Left kidney (tissue), 8 donors: ENCODE measurements at places on chromosomes 6 and 20.

DNA sequence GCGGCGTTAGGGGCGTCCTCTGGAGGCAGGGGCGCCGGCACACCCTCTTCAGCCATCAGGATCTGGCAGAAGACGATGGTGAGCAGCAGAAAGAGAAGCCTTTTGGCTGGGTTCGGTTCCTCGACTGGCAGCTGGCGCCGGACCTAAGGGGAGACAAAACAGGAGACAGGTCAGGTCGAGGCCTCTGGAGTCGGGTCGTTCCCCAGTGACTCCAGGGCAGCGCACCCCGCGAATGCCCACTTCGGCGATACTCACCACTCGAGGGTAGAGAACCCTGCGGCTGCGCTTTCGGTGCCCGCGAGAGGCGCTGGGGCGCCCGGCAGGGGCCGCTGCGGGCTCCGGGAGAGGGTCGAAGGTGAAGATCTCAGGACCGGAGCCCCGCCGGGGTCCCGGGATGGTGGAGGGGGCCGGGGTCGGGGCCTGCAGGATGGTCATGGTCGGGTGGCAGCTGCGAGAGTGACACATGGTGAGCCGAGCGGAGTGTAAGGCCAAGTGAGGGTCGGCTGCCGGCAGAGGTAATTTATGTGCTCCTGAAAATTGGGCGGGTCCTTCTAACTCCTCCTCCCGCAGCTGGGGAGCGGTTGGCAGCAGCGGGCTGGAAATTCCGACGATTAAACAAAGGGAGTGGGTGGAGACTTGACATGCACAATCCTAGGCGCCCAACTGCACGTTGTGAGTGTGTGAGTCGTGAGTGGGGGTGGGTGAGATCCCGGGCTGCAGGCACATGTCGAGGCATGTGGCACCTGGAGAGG, at the start of gene IER3:
Gene IER3, minus strand, starts transcription at position 494 of the 752 bp plus-strand sequence. Its CDS starts 29 bp downstream, at position 465.
- DNase-seq: peak; percentile 89

- DNase-seq: no peak
These were observed 272.6 kb upstream of the CITED2 start for GRCh38 chr6:139647016-139647415.

GRCh38 chr6:101086473-101086872, 205.3 kb upstream of the ASCC3 start:
- DNase-seq: no peak

DNA sequence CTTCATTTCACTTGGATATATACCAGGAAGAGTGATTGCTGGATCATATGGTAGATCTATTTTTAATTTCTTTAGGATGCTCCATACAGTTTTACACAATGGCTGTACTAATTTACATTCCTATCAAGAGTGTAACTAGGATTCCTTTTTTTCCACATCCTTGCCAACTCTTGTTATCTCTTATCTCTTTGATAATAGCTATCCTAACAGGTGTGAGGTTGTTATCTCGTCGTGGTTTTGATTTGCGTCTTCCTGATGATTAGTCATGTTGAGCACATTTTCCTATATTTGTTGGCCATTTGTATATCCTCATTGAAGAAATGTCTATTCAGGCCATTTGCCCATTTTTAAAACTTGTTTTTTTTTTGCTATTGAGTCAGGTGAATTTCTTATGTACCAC, 552.4 kb downstream of the RFPL4B start:
- DNase-seq: no peak

GRCh38 chr6:28356666-28357020, 6.9 kb downstream of the ZKSCAN3 start:
- no peak for DNase-seq

- DNase-seq: no peak
These were observed 3.6 kb downstream of the CLDN20 start for GRCh38 chr6:155267411-155267810.

GRCh38 chr6:167164261-167164660, 6.5 kb upstream of the GPR31 start:
- DNase-seq: no peak

DNA sequence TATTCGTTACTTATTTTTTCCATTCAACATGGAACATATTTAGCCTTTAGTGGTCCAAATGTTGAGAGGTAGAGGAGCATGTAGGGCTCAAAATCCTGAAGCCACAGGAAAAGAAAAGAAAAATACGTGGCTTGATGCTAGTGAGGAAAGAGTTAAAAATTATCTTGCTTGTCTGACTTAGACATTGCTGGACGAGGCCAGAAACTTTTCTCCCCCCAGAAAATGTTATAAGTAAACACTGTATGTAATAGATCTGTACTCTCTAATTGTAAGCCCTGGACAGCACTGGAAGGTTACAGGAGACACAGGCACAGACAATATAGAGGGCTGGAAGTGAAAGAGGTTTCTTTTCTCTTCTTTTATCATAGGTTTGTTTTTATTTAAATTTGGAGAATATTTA, 165.6 kb downstream of the ZFP64 start:
- no peak for DNase-seq

- DNase-seq: no peak
These were observed 221.2 kb downstream of the SLC24A3 start for GRCh38 chr20:19433371-19434350.

DNA sequence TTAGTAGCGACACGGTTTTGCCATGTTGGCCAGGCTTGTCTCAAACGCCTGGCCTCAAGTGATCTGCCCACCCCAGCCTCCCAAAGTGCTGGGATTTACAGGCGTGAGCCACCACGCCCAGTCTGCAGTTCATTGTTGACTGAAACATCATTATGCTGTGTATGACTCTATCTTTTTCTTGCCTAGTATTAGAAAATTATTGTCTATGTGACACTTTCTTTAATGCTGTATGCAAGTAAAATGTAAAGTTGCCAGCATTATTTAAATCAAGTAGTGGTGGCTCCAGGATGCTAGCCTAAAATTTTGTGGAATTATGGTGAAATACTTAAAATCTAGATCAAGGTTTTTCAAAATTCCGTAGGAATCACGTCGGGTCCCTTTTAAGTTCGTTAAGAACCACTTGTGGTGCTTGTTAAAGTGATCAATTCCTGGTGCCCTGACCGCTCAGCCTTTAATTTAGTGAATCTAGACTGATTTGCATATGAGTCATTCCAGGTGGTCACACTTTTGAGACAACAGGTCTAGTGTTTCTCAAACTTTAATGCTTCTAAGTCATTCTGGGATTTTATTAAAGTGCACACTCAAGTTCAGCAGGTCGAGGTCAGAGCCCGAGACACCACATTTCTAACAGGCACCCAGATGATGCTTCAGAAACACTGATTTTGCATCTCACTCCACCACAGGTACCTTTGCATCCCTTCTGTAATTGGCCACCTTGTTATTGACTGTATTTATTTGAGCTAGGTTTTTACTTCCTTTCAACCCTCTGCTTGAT, 132.6 kb upstream of the MTHFD1L start:
- no peak for DNase-seq

DNA sequence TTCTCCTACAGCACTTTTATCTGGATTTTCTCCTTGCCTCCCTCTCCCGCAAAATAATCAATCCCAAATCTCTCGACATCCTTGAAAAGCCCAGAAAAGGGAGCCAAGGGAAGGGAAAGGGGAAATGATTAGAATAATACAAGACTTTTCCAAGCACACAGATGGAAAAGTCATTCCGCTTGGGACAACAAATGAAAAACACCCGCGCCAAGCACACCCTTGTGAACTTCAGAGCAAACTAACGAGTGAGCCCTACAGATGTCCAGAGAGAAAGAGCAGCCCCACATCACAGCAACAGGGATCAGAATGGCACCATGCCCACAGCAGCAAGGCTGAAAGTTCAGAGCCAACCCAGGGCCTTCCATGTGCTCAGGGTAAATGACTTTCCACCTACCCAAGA, 49.6 kb downstream of the NINL start:
- no peak for DNase-seq

- DNase-seq: no peak
These were observed 13.8 kb downstream of the BRD2 start for GRCh38 chr6:32982084-32982701.

- DNase-seq: no peak
These were observed 89.8 kb downstream of the KIF13A start for GRCh38 chr6:17897681-17898080.

- DNase-seq: no peak
These were observed 556.6 kb upstream of the CDH4 start for GRCh38 chr20:60695226-60696000.

GRCh38 chr20:34030456-34030855, 36.7 kb downstream of the RALY start:
- DNase-seq: no peak

DNA sequence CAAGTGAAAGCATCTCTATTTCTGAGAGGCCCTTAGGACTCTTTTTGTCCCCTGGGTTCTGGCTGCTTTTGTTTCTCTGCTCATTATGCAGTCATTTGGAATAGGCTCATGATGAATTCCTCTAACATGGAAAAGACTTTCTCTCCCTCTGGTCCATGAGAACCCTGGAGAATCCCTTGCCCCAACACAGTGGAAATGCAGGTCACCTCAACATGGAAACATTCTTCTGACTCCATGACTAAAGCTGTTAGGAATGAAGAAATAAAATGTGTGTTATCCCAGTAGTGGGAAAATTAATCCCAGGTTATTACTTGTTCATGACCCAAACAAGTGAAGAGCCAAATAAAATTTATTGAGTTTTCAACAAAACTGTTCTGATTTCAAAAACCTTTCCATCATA, 458.6 kb downstream of the EPM2A start:
- DNase-seq: no peak
